CD8-positive, alpha-beta memory T cell (primary cell): ENCODE measurements at places on chromosomes 11 and 22. TPM values are rescaled to one million over a fixed set of nuclear protein-coding genes. Genes with fewer than 3 reads are reported as not detected.
A peak's percentile ranks its signal among the peaks of the same experiment; 100 is the strongest.

GRCh38 chr11:3855808-3856491, 486 bp downstream of the STIM1 start:
- H3K4me1 ChIP-seq: peaks cover 66% of the 10 kb centered on the region
- peak; percentile 45 for DNase-seq
- H3K36me3 ChIP-seq: no peaks in the 10 kb centered on the region
- peak overlapping the region; percentile 49 for H3K27ac ChIP-seq
- no peaks in the 10 kb centered on the region for H3K27me3 ChIP-seq
- H3K4me3 ChIP-seq: peak overlapping the region; percentile 80

TMEM86A gene
- total RNA-seq: 1.0 TPM

DNA sequence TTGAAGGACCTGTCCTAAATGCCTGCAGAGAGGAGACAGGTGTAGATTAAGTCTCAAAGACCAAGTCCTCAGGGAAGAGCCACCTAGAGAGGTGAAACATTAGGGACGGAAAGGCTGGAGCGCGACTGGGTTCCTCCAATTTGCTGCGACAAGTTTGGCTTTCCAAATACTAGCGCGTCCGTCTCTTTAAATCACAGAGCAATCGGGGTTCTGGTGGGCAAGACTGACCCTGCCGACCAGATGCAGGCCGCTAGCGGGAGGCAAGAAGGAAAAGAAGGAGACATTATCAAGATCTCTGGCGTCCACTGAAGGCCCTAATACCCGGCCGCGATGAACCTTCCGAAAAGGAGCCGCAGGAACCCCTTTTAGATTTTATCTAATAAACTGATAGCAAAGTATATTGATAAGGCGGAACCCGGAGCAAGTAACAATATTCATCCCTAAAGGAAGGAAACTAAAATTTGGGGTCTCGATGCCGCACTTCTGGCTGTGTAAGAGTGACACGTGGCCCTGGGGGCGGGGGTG, 128.2 kb upstream of the C11orf58 start:
- no peaks in the 10 kb centered on the region for H3K36me3 ChIP-seq
- H3K27me3 ChIP-seq: peaks cover 60% of the 10 kb centered on the region
- no peak for DNase-seq
- H3K4me1 ChIP-seq: peaks cover 33% of the 10 kb centered on the region
- no peak overlapping the region for H3K27ac ChIP-seq

DNA sequence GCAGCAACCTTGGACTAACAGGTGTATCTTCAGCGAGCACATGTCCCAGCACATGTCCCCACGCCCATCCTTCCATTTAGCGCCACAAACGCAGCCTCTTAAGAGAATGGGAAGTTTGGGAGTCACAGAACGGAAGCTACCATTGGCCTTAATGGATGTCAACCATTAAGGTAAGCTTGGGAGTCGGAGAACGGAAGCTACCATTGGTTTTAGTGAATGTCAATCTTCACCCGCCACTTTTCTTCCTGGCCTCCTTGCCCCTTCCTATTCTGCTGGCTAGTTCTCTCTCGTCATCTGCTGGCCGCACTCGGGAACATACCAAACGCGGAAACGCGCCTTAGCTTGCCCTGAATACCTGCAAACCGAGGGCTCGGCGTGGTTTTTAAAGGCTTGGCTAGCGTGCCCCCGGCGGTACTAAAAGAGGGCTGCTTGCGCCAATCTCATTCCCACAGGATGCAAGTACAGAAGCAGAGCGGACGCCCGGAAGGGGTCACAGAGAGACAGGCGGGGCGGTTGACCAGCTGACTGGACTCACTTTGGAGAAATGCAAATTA, 24.3 kb downstream of the GLYATL1 start:
- no peak overlapping the region for H3K27ac ChIP-seq
- no peak overlapping the region for H3K4me3 ChIP-seq
- DNase-seq: no peak
- no peaks in the 10 kb centered on the region for H3K27me3 ChIP-seq

LMF2 gene
- 89.4 TPM for total RNA-seq

DNA sequence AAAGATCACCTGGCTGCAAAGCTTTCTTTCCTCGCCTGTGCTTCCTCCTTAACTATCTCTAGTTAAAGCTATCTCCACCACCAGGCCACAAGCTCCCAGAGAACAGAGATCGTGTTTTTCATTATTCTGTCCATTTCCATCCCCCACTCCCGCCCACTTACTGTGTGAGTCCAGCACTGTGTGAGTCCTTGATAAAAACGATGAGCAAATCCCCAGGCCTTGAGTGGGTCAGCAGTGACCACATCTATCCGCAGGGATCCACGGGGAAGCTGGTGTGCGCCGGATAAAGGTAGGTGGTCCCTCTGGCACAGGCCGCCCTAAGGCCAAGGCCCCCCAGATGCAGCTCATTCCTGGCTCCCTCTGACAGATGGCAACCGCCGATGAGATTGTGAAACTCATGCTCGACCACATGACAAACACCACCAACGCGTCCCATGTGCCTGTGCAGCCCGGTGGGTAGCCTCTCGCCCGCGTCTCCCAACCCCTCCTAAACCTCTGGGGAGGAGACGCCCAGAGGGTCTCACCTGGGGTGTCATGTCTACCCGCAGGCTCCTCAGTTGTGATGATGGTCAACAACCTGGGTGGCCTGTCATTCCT, 9.3 kb downstream of the TKFC start:
- H3K4me3 ChIP-seq: no peak overlapping the region
- H3K36me3 ChIP-seq: no peaks in the 10 kb centered on the region
- H3K27me3 ChIP-seq: no peaks in the 10 kb centered on the region
- no peak for DNase-seq

- no peaks in the 10 kb centered on the region for H3K4me1 ChIP-seq
- DNase-seq: no peak
- H3K4me3 ChIP-seq: no peak overlapping the region
- H3K27ac ChIP-seq: no peak overlapping the region
- no peaks in the 10 kb centered on the region for H3K36me3 ChIP-seq
Observed at GRCh38 chr11:2002042-2002776, 4.6 kb upstream of the H19 start.

CNGA4 gene
- not detected for total RNA-seq

DNA sequence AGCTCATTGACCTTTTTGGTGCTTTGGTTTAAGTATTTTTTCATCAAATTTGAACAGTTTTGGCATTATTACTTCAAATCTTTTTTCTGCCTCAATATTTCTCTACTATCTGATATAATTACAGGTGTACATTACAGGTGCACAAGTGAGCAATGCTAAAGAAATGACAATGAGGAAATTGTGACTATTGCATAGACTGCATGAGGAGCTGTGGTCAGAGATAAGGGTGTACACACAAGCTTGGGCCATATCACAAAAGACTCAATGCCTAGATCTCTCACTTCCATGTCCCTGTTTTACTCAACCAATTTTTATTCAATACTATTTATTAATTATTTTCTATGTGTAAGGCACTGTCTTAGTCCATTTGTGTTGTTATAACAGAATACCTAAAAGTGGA, 251.0 kb upstream of the UBASH3B start:
- H3K27me3 ChIP-seq: no peaks in the 10 kb centered on the region
- H3K4me3 ChIP-seq: no peak overlapping the region
- no peak overlapping the region for H3K27ac ChIP-seq
- DNase-seq: no peak
- H3K36me3 ChIP-seq: no peaks in the 10 kb centered on the region

- H3K36me3 ChIP-seq: no peaks in the 10 kb centered on the region
- no peak overlapping the region for H3K27ac ChIP-seq
- H3K27me3 ChIP-seq: no peaks in the 10 kb centered on the region
- H3K4me1 ChIP-seq: no peaks in the 10 kb centered on the region
Observed at GRCh38 chr11:8100158-8100557, 19.1 kb downstream of the TUB start.

MPPED1 gene
- total RNA-seq: not detected

DNA sequence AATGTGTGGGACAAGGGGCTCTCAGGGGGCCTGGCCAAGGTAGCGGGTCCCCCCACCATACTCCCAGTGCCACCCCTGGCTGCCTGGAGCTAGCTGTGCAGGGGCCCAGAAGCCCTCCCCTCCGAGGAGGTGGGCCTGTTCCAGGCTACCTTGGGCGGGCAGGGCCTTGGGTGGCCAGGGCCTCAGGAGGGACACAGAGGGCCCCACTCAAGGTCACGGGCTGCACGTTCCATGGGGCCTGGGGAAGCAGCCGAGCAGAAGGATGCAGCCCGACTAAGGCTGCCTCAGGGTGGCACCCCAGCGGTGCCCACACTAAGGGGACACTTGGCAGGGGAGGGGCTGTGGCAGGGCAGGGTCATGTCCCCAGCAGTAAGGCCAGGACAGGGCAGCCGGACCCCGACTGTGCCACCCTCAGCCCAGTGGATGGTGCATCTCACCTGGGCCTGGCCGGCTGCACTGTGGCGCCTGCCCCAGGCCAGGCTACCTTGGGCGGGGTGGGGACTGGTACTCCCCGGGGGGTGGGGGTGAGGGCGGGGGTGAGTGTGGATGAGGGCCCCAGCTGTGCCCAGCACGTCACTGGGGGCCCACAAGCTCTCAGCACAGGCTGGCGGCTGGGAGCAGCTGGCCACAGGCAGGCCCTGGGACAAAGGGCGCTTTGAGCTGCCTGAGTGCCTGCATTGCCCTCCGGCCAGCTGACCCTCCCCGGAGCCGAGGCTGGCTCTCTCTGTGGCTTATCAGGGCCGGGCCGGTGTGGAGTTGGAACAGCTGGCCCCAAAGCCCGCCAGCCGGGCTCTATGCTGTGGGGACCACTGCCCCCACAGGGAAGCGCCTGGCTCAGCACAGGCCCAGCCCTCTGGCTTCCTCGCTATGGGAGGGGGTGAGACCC, 117.1 kb downstream of the KCNQ1 start:
- no peak overlapping the region for H3K27ac ChIP-seq
- DNase-seq: peak; percentile 43
- no peaks in the 10 kb centered on the region for H3K4me1 ChIP-seq
- H3K27me3 ChIP-seq: no peaks in the 10 kb centered on the region

- H3K36me3 ChIP-seq: no peaks in the 10 kb centered on the region
- DNase-seq: no peak
- no peak within 1 kb of the TSS for H3K4me3 ChIP-seq
- H3K27me3 ChIP-seq: no peaks in the 10 kb centered on the region
Observed at GRCh38 chr11:124751741-124752470, at the start of gene VSIG2. Gene VSIG2 (minus strand): TSS chr11:124752255. CDS start chr11:124752137, 118 bp downstream.

- peaks cover 2% of the 10 kb centered on the region for H3K4me1 ChIP-seq
- no peak overlapping the region for H3K4me3 ChIP-seq
- no peak for DNase-seq
Observed at GRCh38 chr11:108115500-108116140, 5.7 kb upstream of the ACAT1 start.

GRCh38 chr11:92941676-92942571, 27.5 kb upstream of the MTNR1B start:
- no peak for DNase-seq
- H3K4me3 ChIP-seq: no peak overlapping the region
- H3K36me3 ChIP-seq: no peaks in the 10 kb centered on the region

- H3K36me3 ChIP-seq: no peaks in the 10 kb centered on the region
- no peak overlapping the region for H3K4me3 ChIP-seq
- peaks cover 23% of the 10 kb centered on the region for H3K4me1 ChIP-seq
- no peak overlapping the region for H3K27ac ChIP-seq
- peaks cover 24% of the 10 kb centered on the region for H3K27me3 ChIP-seq
- DNase-seq: no peak
Observed at GRCh38 chr11:365831-366230, 3.5 kb upstream of the B4GALNT4 start.

OR52E2 gene
- not detected for total RNA-seq

GRCh38 chr11:46305295-46305694, 27.8 kb downstream of the CREB3L1 start:
- peaks cover 4% of the 10 kb centered on the region for H3K4me1 ChIP-seq
- no peaks in the 10 kb centered on the region for H3K27me3 ChIP-seq
- H3K4me3 ChIP-seq: no peak overlapping the region

DNA sequence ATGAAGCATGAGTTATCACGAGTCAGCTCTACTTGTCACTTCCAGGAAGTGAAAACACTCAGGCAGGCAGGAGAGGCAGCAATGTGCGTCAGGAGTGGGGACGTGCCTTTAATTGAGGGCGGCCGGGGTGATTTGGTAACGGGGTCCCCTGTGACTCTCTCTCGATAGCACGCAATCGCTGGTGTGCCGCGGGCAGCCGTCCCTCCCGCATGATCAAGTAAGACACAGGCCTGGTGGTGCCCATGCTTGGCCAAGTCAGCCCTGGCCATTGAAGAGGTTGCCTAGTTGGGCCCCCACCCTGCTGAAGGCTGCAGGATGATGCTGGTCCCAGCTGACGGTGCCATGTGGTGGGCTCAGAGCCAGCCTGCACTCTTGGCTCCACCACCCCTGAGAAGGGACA, 29.7 kb downstream of the CACNG2 start:
- no peak for DNase-seq
- no peaks in the 10 kb centered on the region for H3K36me3 ChIP-seq
- no peaks in the 10 kb centered on the region for H3K4me1 ChIP-seq
- peaks cover 7% of the 10 kb centered on the region for H3K27me3 ChIP-seq

DNA sequence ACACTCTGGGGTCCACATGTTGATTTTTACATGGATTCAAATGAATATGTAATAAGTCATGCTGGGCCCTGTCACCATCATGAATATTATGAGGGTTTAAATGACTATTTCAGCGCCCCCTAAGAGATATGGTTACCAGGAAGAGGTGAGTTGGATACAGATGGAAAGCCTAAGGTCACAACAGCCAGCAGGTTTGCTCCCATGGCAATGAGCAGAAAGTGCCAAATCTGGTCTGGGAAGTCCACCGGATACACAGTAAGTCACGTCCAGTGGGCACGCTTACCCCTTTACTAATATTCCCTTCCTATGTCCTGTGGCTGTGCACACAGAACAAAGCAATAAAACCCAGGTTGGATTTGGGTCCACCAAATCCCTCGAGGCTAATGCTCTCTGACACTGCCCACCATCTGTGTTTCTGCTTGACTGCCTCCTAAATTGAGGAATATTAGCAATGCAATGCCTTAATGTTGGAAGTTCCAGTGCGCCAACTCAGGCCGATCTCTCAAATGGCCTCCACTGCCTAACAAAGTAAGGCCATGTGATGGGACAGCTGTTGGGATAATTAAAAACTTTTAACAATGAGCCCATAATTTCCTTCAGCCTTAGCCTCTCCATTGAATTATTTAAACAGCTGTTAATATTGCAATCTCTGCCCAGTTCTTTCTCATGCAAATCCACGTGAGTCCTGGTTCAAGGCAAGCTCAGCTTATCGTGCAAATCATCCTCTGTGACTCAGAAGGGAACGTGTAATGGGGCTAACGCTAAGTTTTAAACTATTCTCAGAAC, 97.6 kb downstream of the SLC1A2 start:
- H3K36me3 ChIP-seq: no peaks in the 10 kb centered on the region
- peaks cover 16% of the 10 kb centered on the region for H3K4me1 ChIP-seq
- no peaks in the 10 kb centered on the region for H3K27me3 ChIP-seq
- no peak for DNase-seq
- no peak overlapping the region for H3K4me3 ChIP-seq
